ENCODE measurements at places on chromosomes 4 and X. TPM values are rescaled to one million over a fixed set of nuclear protein-coding genes. Genes with fewer than 3 reads are reported as not detected.
A peak's percentile ranks its signal among the peaks of the same experiment; 100 is the strongest.

The MTNR1A gene
- total RNA-seq: 0.97 TPM

The RAI2 gene
- total RNA-seq: 0.72 TPM

The BEX1 gene
- 51.7 TPM for total RNA-seq

The IGSF1 gene
- total RNA-seq: 12.5 TPM

GRCh38 chr4:76758290-76758882 is 139.6 kb downstream of the SOWAHB start:
- DNase-seq: no peak
- no peaks in the 10 kb centered on the region for H3K4me1 ChIP-seq
- H3K4me3 ChIP-seq: no peak overlapping the region
- no peaks in the 10 kb centered on the region for H3K27me3 ChIP-seq

GRCh38 chrX:56784666-56785065 is 55.6 kb downstream of the NBDY start:
- no peak overlapping the region for H3K4me3 ChIP-seq
- H3K27me3 ChIP-seq: no peaks in the 10 kb centered on the region
- H3K4me1 ChIP-seq: no peaks in the 10 kb centered on the region
- H3K27ac ChIP-seq: no peak overlapping the region
- peaks cover 22% of the 10 kb centered on the region for H3K36me3 ChIP-seq

- no peaks in the 10 kb centered on the region for H3K36me3 ChIP-seq
- no peaks in the 10 kb centered on the region for H3K4me1 ChIP-seq
- no peaks in the 10 kb centered on the region for H3K27me3 ChIP-seq
- no peak for DNase-seq
Observed at GRCh38 chr4:89249716-89250361, 57.8 kb downstream of the GPRIN3 start.

DNA sequence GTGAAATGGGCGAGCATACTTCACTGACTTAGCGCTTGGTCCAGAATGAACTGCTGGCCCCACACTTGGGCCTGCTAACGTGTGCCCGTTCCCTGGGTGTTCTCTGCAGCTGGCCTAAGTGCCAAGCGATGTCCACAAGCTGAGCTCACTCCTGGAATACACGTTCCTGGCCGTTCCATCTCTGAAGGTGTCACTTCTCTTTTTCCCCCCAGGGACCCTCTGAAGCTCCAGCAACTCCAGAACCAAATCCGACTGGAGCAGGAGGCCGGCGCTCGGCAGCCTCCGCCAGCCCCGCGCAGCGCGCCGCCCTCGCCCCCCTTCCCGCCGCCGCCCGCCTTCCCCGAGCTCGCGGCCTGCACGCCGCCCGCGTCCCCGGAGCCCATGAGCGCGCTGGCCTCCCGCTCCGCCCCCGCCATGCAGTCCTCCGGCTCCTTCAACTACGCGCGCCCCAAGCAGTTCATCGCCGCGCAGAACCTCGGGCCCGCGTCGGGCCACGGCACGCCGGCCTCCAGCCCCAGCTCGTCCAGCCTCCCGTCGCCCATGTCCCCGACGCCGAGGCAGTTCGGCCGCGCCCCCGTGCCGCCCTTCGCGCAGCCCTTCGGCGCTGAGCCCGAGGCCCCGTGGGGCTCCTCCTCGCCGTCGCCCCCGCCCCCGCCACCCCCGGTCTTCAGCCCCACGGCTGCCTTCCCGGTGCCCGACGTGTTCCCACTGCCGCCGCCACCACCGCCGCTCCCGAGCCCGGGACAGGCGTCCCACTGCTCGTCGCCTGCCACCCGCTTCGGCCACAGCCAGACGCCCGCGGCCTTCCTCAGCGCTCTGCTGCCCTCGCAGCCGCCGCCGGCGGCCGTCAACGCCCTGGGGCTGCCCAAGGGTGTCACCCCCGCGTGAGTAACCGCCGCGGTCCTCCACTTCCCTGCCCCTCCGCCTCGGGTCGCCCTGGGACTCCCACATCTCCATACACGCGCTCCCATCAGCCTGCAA is 132.3 kb downstream of the CBR4 start:
- no peak overlapping the region for H3K27ac ChIP-seq
- H3K27me3 ChIP-seq: no peaks in the 10 kb centered on the region
- no peaks in the 10 kb centered on the region for H3K4me1 ChIP-seq
- peak; percentile 59 for DNase-seq
- peaks cover 7% of the 10 kb centered on the region for H3K36me3 ChIP-seq
- H3K4me3 ChIP-seq: peak overlapping the region; percentile 68

DNA sequence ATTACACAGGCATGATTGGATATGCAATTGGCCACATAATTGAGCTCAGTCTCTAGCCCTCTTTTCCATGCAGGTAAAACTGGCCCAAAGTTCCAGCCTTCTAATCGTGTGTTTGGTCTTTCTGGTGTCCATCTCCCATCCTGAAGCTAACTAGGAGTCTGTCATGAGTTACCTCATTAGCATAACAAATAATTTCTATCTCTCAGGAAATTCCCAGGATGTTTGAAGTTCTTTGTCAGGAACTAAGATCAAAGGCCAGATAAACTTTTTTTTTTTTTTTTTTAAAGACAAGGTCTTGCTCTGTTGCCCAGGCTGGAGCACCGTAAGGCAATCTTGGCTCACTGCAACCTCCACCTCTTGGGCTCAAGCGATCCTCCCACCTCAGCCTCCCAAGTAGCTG is 15.8 kb downstream of the ATXN3L start:
- no peaks in the 10 kb centered on the region for H3K4me1 ChIP-seq
- H3K36me3 ChIP-seq: peaks cover 6% of the 10 kb centered on the region
- H3K4me3 ChIP-seq: no peak overlapping the region
- DNase-seq: no peak
- no peak overlapping the region for H3K27ac ChIP-seq
- H3K27me3 ChIP-seq: no peaks in the 10 kb centered on the region

DNA sequence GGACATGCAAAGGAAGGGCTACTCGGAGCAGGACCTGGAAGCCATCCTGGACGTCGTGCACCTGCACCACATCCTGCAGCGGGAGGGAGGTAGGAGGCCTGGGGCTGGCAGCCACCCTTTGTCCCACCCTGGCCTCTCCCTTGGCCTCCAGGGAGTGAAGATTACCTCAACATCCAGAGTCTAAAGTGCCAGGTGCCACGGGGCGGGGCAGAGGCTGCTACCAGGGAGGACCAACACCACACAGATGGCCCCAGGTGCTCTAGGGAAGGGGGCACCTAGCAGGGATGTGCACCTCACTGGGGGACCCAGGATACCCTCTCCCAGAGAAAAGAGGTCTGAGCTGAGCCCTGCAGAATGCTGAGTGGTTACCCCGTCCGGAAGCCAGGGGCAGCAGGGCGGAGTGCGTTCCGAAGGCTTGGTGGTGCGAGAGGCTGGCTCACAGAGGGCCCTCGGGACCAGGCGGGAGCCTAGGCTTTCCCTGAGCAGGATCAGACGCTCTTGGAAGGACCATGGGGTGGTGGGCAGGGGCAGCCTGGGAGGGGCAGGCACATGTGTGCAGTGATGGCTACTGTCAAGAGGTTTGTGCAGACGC is 16.1 kb downstream of the ABCD1 start:
- H3K4me3 ChIP-seq: no peak overlapping the region
- no peaks in the 10 kb centered on the region for H3K27me3 ChIP-seq
- peaks cover 8% of the 10 kb centered on the region for H3K36me3 ChIP-seq
- H3K27ac ChIP-seq: no peak overlapping the region
- H3K4me1 ChIP-seq: no peaks in the 10 kb centered on the region

DNA sequence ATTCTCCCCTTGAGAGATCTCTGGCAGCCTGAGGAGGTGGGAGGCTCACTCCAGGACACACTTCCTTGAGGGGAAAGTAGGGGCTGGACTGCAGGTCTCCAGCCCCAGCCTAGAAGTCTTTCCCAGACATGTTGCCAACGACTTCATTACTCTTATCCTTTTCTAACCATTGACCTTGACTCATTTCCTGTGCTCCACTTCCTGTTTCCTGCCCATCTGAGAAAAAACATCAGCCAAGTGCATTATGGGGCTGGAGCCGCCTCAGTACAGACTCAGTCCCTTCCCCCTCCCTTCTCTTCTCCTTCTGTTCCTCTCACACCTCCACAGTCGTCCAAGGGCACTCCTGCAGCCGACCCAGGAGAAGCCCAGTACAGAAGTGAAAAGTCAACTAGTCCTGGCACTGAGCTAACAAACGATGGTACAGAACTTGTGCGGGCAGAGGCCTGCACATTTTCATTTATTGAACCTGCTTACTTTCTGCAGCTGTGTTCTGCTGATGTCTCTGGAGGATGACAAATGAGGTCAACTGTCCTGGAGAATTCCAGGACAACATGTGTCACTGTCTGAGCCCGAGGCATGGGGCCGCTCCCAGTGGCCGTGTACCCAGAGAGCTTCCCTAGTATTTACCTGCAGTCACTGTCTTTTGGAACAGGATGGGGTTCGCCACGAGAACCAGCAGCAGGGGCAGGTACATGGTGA is 20.1 kb downstream of the GPR143 start:
- no peak for DNase-seq
- H3K27ac ChIP-seq: no peak overlapping the region
- H3K4me3 ChIP-seq: no peak overlapping the region
- H3K36me3 ChIP-seq: peaks cover 18% of the 10 kb centered on the region
- H3K4me1 ChIP-seq: 0 out of 2 replicates have a peak, but pooled peaks cover 2% of the 10 kb centered on the region
- no peaks in the 10 kb centered on the region for H3K27me3 ChIP-seq

DNA sequence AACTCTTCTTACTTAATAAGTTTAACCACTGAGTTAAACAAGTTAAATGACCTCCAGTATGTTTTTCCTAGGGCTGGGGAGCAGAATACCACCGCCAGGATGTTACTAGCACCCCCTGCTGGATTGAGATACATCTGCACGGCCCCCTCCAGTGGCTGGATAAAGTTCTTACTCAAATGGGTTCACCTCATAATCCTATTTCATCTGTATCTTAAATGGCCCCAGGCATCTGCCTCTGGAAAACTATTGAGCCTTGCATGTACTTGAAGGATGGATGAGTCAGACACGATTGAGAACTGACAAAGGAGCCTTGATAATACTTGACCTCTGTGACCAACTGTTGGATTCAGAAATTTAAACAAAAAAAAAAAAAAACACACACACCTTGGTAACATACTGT is 61.5 kb upstream of the MMAA start:
- no peak overlapping the region for H3K27ac ChIP-seq
- DNase-seq: peak; percentile 73
- no peak overlapping the region for H3K4me3 ChIP-seq
- H3K4me1 ChIP-seq: no peaks in the 10 kb centered on the region
- H3K36me3 ChIP-seq: peaks cover 41% of the 10 kb centered on the region
- no peaks in the 10 kb centered on the region for H3K27me3 ChIP-seq

DNA sequence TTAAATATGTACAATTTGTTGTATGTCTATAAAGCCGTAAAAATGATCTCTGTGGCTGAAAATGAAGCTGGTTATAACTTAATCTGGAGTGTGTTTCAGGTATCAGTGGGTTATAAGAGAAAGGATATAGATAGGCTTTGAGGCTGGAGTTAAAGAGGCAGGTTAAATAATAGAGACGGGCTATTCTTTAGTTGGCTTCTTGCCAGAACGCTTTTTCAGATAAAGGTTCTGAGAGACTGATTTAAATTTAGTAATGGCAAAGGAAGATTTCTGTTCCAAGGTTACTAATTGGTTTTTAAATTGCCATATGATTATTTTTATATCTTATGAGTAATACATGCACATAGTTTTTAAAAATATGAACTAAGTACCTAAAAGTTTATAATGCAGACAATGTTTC is 117.4 kb downstream of the AWAT2 start:
- H3K4me1 ChIP-seq: no peaks in the 10 kb centered on the region
- H3K4me3 ChIP-seq: no peak overlapping the region
- H3K36me3 ChIP-seq: peaks cover 2% of the 10 kb centered on the region
- H3K27me3 ChIP-seq: no peaks in the 10 kb centered on the region
- DNase-seq: no peak
- H3K27ac ChIP-seq: no peak overlapping the region

- no peaks in the 10 kb centered on the region for H3K4me1 ChIP-seq
- no peak overlapping the region for H3K4me3 ChIP-seq
- H3K27ac ChIP-seq: no peak overlapping the region
- H3K27me3 ChIP-seq: no peaks in the 10 kb centered on the region
- H3K36me3 ChIP-seq: no peaks in the 10 kb centered on the region
Observed at GRCh38 chr4:4333265-4333706, 43.2 kb downstream of the ZBTB49 start.

- DNase-seq: peak; percentile 39
- H3K4me3 ChIP-seq: no peak overlapping the region
- H3K27ac ChIP-seq: no peak overlapping the region
- no peaks in the 10 kb centered on the region for H3K4me1 ChIP-seq
- no peaks in the 10 kb centered on the region for H3K36me3 ChIP-seq
Observed at GRCh38 chr4:168511780-168512489, 15.1 kb downstream of the PALLD start.

DNA sequence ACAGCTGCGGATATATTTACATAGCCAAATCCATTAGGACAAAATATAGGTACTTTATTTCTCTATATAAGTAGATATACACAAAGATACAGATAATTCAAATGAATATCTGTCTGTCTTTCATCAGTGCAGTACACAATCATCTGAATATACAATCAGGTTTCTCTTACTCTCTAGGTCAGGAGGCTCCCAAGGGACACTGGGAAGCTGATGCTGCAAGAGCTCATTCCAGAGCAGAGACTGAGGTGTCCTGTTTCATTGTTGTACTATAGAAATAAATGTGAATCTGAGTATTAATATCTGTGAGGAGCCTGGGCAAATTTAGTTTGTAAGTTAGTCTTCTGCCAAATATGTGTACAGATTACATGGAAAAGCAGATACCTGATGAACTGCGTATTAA is 4.2 kb downstream of the TLL1 start:
- H3K4me1 ChIP-seq: no peaks in the 10 kb centered on the region
- no peak overlapping the region for H3K27ac ChIP-seq
- H3K27me3 ChIP-seq: peaks cover 27% of the 10 kb centered on the region
- H3K36me3 ChIP-seq: no peaks in the 10 kb centered on the region
- H3K4me3 ChIP-seq: no peak overlapping the region

GRCh38 chr4:182015893-182016292 is 227.3 kb upstream of the TENM3 start:
- no peaks in the 10 kb centered on the region for H3K27me3 ChIP-seq
- no peak overlapping the region for H3K27ac ChIP-seq
- H3K4me3 ChIP-seq: no peak overlapping the region
- peaks cover 1% of the 10 kb centered on the region for H3K36me3 ChIP-seq
- H3K4me1 ChIP-seq: no peaks in the 10 kb centered on the region
- no peak for DNase-seq

DNA sequence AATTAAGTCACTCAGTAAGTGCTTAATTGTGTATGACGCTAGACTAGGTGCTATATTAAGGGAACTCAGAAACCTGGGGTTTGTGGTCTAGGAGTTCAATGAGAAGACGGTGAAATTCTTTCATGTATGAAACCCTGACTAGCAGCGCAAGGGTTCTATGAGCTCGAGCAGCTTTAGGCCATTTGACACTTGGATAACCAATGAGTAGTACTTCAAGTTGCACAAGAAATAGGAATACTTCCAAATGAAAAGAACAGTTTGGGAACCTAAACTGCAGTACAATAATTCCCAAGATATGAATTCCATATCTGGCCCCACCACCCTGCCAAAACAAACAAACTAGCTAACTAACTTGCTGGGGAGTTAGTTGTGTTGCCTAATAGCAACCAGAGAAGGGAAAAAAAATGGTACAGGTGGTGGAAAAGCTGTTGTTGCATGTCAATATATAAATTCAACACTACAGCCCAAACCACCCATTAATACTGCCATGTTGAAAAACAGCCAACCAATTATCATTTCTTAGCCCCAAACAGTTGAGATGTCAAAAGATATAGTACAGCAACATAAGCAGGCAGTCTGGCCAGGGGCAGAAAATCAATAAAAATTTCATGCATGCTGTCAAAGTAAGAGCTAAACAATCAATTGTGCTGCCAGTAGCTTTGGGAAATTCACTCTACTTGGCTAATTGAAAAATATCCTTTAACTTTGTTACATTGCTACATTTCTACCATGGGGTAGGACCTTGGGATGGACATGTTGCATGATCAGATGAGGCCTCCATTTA is 54.6 kb upstream of the MCF2 start:
- H3K27ac ChIP-seq: no peak overlapping the region
- peaks cover 4% of the 10 kb centered on the region for H3K36me3 ChIP-seq
